H7 (cell line): ENCODE measurements at places on chromosomes 5 and 9. TPM values are rescaled to one million over a fixed set of nuclear protein-coding genes. Genes with fewer than 3 reads are reported as not detected.

CCL28 gene
- total RNA-seq: not detected in 2 replicates

DNA sequence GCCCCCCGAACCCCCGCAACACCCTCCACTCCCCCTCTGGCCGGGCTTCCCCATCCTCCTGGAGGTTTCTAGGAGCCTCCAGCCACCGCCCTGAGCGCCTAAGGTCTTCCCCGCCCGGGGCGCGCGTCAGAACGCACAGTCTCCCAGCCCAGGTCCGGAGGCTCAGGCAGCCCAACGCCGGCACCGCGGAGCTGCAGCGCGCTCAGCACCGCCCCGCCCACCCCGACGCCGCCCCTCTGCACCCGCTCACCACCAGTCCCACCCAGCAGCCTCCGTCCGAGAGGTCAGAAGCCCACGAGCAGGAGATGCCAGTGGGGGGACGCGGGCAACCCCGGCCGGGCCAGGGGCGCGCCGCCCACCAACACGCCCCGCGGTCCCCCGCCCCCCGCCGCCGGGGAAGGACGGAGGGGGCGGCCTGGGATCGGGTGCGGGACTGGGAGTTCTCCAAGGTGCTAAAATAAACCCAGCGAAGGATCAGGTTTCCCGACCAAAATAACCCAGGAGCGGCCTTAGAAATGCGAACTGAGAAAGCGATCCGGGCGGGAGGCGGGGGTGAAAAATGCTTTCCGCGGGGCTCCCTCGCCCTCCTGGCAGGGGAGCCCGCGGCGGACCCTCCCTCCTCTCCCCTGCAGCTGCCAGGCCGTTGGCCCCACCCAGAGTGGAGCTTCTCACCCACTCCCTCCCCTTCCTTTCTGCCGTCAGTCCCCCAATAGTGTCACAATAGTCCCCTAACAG lies 6.5 kb upstream of the FAM78A start:
- DNase-seq: peak; percentile 97

DNA sequence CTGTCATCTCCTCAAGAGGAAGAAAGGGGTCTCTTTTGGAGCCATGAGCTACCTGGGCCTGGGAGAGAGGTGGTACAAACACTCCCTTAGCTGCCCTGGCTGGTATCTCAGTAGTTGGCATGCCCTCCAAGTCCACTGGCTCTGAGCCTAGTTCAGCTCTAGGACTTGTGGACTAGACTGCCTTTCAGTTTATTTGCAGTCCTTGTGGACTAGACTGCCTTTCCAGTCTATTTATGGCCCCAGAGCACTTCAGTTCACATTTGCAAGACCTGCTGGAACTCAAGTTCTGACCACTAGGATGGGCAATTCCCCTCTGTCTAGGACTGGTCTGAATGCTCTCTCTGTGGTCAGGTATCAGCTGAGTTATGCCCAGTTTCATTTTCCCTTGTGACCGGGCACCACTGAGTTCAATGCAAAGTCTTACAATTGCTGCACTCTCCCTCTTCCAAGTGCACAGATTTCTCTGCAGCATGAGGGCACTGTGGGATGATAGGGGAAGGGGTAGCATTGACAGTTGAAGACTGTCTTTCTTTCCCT lies 1019.0 kb downstream of the TAF11L14 start:
- DNase-seq: no peak

DNA sequence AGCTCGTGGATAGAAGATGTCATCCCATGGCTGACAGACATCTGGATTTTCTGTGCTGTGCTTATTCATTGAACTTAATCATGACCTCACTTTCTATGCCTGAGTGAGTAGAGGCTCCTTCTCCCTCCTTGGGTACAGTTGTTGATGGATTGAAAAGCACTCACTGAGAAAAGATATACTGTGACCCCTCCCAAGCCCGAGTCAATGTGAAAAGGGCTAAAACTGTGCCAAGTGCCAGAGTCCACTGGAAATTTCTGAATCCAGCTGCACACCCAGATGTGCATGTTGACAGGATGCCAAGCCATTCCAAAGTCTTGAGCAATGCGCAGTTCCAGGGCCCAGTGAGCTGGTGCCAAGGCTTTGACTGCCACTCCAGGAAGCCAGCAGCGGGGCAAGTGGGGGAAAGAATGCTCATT lies 473.0 kb downstream of the NTRK2 start:
- DNase-seq: no peak

NAIF1 gene
- 10.3 and 12.3 TPM in 2 replicates for total RNA-seq

CCL21 gene
- total RNA-seq: not detected in 2 replicates

DNA sequence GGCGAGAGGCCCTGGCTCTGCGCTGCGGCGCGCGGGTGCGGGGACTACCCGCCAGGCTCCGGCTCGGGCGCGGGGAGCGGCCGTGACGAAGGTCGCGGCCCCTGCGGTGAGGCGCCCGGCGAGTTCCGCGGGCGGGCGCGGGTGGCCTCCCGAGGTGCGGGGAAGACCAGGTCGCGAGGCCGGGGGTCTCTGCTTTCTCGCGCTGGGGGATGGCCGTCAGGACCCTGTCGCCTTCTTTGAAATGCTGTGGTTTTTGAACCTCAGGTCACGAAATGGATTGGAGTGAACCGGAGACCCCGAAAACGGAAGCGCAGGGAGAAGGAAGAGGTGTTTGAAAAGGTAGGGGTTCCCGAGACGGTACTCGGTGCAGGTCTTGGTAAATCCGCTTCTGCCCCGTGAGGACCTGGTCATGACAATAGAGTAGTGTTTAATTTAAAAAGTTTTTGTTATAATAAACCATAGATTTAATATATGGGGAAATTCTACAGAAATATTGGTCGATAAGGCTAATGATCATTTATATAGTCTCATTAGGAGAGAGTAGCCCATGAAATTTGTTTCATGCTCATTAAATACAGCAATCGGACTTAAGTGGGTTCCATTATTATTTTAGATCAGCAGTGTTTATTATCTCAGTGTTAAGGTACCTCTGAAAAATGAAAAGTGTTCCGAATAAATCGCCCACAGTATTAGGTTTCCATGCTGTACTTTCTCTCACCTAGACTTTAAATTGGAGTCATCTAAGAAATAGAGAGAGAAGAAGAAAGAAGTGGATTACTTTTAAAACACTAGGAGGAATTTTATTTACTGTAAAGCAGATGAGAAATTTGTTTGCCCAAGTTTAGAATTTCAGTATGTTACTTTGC lies 279.0 kb downstream of the AOPEP start:
- peak; percentile 58 for DNase-seq

DNA sequence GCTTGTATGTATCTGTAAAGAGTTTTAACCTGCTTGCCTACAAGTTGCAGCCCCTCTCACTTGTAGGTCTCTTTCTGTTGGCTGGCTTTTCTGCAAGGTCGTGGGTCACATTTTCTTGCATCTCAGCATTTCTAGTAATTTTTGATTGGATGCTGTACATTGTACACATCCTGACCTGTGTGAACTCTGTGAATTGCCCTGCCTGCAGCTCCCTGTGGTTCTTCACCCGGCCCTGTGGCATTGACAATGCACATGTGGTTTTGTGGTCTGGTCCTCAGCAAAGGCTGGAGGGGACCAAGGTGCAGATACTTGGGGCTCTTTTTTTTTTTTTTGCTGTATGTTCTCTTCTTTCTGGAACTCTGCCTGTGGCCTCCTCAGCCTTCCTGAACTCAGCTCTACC lies 53.6 kb downstream of the WNK2 start:
- DNase-seq: no peak

GRCh38 chr9:116285320-116285719 lies 131.7 kb downstream of the PAPPA start:
- DNase-seq: no peak

TMOD1 gene
- total RNA-seq: 0.52 and 1.9 TPM in 2 replicates

GRCh38 chr9:134642385-134643181 lies 980 bp downstream of the COL5A1 start:
- DNase-seq: peak; percentile 89

DNAI1 gene
- total RNA-seq: 0.35 and 0.96 TPM in 2 replicates

CNTFR gene
- total RNA-seq: 26.6 and 43.2 TPM in 2 replicates

- DNase-seq: no peak
Measured at GRCh38 chr5:164090358-164090757, 584.9 kb downstream of the MAT2B start.

PCDHB9 gene
- not detected in 2 replicates for total RNA-seq

SPACA9 gene
- total RNA-seq: 0.67 and 0.80 TPM in 2 replicates

- peak; percentile 73 for DNase-seq
Measured at GRCh38 chr9:35826071-35826701, 2.3 kb downstream of the FAM221B start.

GRCh38 chr5:119452060-119452372 lies 281 bp upstream of the HSD17B4 start:
- DNase-seq: no peak

DNA sequence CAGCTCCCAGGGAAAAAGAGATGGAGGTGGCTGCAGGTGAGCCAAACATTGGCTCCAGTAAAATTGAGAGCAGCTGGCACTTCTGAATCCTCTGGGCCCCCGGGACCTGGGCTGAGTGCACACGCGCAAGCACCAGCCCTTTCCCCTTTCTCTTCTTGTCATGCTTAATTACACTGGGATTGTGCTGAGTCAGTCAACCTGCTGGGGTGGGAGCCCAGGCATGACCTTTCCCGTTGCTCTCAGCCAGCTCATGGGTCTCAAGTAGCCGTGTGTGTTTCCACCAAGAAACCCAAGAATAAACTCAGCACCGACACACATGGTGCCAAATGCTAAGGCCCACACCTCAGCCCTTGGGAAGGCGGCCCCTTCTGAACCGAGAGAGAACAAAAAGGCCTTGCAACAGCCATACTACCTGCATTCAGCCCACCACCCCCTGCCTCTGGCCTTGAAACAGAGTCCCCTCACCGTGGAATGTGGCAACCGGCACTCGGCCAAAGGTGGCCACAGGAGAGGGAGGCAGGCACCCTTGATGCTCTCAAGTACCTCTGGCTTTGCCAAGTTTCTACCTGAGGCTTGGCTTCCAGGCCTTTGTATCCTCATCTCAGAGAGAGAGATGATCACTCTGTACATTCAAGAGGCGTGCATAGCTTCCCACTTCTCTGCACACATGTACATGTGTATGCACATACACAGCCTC lies 28.1 kb downstream of the SLIT3 start:
- DNase-seq: no peak

GRCh38 chr5:78515670-78516069 lies 132.9 kb downstream of the LHFPL2 start:
- DNase-seq: peak; percentile 55

GRCh38 chr5:128132499-128132898 lies 48.9 kb downstream of the SLC12A2 start:
- no peak for DNase-seq

SLC34A3 gene
- total RNA-seq: 0.03 TPM in 1 of 2 replicates, not detected in the other

RNF208 gene
- total RNA-seq: 1.0 TPM in 2 replicates

PHYHD1 gene
- 24.3 and 27.2 TPM in 2 replicates for total RNA-seq

DNA sequence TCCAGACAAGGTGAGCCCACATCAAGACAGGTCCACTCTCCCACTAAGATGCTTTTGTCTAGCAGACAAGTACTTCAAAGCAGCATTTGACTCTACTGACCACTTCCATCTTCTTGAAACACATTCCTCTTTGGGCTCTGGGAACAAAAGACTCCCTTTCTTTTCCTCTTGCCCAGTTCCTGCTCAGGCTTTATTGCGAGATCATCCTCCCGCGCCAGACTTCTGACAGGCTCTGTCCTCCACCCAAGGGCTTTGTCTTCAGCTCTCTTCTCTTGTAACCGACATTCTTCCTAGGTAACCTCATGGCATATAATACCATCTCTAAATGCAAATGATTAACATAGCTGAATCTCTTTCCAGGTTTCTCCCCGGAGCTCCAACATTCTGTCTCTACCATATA lies 85.8 kb downstream of the NUDT12 start:
- no peak for DNase-seq

GRCh38 chr9:90946982-90947381 lies 145.4 kb downstream of the SYK start:
- no peak for DNase-seq

OR1L6 gene
- not detected in 2 replicates for total RNA-seq

HARS1 gene
- total RNA-seq: 45.3 and 46.6 TPM in 2 replicates

CD14 gene
- 0.21 TPM in 1 of 2 replicates, not detected in the other for total RNA-seq

NRG2 gene
- total RNA-seq: 0.24 TPM in 1 of 2 replicates, not detected in the other

MORN5 gene
- total RNA-seq: not detected in 2 replicates

DNA sequence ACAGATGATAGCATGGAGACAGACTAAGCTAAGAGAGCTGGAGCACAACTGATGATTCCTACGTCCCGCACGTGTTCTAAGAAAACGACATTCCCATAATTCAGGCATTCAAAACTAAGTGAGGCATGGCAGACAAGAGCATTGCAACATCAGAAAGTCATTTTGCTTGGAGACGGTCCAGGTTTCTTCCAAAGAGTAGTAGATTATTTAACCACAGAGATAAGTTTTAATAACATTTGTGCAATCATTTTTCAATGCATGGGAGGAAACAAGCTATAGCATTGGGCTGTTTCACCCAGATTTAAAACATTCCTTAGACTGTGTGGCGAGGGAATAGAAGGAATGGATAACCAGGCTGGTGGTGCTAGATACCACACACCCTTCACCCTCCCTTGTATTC lies 117.2 kb downstream of the APBA1 start:
- DNase-seq: no peak

DNA sequence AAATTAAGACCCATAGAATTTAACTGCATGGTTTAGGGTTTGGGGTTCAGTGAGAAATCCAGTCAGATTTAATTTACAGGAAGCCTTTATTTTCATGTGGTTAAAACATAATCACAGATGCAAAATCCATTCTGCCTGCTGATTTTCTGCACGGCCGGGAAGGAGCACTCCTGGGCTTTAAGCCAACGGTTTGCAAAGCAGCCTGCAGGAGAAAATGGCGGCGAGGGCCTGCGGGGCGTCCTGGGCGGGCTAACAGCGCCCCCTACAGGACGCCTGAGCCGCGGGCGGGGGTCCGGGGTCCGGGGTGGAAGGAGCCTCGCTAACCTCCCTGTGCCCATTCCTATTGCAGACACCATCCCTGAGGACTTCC lies 47.6 kb downstream of the THBS4 start:
- DNase-seq: peak; percentile 96

SLC6A3 gene
- total RNA-seq: 0.07 TPM in 2 replicates

STPG3 gene
- not detected in 2 replicates for total RNA-seq

OR4F3 gene
- total RNA-seq: not detected in 2 replicates

DNA sequence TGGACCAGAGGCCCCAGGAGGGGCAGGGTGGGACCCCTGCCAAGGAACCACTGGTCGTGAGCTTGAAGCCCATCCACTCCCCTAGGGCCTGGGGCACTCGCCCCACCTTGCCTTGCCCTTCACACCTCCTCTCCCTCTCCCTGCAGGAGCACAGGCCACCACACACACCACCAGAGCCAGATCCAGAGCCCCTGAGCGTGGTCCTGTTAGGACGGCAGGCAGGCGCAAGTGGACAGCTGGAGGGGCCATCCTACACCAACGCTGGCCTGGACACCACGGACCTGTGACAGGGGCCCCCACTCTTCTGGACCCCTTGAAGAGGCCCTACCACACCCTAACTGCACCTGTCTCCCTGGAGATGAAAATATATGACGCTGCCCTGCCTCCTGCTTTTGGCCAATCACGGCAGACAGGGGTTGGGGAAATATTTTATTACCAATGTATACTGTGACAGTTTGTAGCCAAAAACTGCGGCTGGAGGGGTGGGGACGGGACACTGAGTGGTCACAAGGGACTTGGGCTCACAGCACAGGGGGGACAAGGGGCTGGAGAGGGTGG lies 14.5 kb downstream of the GPRIN1 start:
- DNase-seq: no peak

DNA sequence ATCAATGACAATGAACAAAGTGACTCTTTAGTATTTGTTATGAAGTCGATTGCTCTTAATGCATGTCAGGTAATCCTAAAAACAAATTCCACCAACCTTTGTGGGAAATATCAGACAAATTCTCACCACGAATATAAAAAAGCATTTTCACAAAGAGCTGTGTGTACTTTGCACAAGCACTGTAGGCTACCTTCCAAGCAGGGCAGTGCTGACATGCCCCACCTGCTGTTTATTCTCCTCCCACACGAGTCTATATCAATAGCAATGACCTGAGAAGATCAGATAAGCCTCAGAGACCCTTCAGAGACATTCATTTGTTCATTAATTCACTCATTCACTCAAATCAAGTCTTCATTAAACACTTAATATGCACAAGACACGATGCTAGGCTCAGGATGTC lies 469.1 kb downstream of the ZSWIM6 start:
- DNase-seq: no peak

MED10 gene
- total RNA-seq: 5.7 and 11.6 TPM in 2 replicates
